ENCODE measurements at places on chromosomes 1 and 21.

DNA sequence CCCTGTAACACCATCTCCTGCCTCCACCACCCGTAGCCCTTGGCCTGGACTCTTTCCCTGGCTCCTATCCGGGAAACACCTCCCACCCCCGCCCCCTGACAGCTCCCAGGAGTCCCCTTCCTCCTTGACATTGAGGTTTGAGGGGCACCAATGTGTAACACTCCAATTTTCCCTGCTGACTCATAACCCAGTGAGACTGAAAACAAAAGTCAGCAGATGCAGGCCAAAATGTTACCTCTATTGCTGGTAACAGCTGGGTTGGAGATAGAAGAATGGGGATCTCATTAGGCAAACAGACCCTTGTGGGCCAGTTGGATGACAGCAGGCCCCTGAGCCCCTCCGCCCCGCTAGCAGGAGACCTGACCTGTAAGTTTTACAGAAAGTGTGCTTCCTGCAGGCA is 237.2 kb downstream of the KAZN start:
- H3K4me1 ChIP-seq = no peaks in the 10 kb centered on the region
- peak; percentile 85 for DNase-seq
- no peak overlapping the region for H3K27ac ChIP-seq

DNA sequence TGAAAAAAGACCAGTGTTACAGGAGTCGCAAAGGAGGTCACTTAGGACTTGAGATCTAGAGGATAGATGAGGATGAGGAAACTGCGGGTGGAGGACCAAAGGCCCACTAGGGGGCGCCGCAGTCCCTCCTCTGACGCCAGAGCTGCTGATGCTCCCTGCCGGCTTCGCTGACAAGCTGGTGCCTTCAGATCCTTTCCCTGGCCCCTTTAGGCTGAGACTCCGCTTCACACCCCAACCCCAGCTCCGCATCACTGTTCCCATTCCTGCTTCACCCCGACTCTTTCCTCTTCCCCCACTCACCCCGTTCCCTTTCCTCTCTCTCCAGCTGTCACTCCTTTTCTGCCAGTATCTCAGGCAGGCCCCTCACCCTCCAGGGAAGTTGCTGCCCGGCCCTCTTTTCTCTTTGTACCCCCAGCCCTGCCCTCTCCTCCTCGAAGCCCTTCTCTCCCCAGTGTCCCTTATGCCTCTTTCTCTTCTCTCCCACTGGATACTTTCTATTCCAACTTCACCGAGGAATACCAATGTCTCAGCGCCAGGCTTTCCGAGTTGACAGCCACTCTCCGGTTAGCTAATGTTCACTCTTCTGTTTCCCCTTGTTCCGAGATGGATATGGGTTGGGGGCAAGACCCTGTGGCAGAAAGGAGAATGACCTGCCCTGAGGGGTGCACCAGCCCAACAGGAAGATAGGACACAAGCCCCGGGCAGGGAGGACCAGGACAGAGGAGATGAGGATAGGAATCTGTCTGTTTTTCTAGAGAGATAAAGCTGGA is 4.5 kb downstream of the KCNJ9 start:
- H3K4me3 ChIP-seq = no peak overlapping the region
- peaks cover 33% of the 10 kb centered on the region for H3K27me3 ChIP-seq

- DNase-seq = no peak
- H3K27me3 ChIP-seq = peaks cover 5% of the 10 kb centered on the region
- H3K4me1 ChIP-seq = no peaks in the 10 kb centered on the region
- no peaks in the 10 kb centered on the region for H3K36me3 ChIP-seq
Measured at GRCh38 chr1:67489643-67490042, 59.4 kb upstream of the SERBP1 start.

GRCh38 chr1:205210756-205211168 is 740 bp downstream of the DSTYK start:
- peak overlapping the region; percentile 66 for H3K27ac ChIP-seq
- H3K36me3 ChIP-seq = no peaks in the 10 kb centered on the region
- peak overlapping the region; percentile 95 for H3K4me3 ChIP-seq
- peaks cover 3% of the 10 kb centered on the region for H3K4me1 ChIP-seq

GRCh38 chr1:236063919-236064673 is 794 bp downstream of the NID1 start:
- no peak overlapping the region for H3K27ac ChIP-seq
- DNase-seq = peak; percentile 85
- peak overlapping the region; percentile 88 for H3K4me3 ChIP-seq
- peaks cover 20% of the 10 kb centered on the region for H3K4me1 ChIP-seq
- H3K36me3 ChIP-seq = peaks cover 7% of the 10 kb centered on the region

DNA sequence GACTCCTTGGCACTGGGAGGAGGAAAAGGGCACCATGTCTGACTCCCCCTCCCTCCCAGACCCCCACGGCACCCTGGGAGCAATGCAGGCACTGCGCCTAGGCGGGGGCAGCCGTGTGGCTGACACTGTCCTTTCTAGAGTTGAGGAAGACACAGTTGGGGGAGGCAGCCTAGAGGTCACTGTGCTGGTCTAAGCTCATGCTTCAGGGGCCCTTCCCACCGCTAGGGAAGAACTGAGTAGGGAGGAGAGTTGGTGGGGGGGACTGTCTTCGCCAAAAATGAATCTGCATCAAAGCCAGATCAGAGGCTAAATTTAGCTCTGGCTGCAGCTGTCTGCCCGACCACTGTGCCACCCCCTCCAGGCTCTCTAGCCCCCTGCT is 3.4 kb downstream of the SEMA6C start:
- peaks cover 22% of the 10 kb centered on the region for H3K4me1 ChIP-seq
- peaks cover 8% of the 10 kb centered on the region for H3K27me3 ChIP-seq
- DNase-seq = no peak
- H3K4me3 ChIP-seq = no peak overlapping the region
- H3K27ac ChIP-seq = no peak overlapping the region

DNA sequence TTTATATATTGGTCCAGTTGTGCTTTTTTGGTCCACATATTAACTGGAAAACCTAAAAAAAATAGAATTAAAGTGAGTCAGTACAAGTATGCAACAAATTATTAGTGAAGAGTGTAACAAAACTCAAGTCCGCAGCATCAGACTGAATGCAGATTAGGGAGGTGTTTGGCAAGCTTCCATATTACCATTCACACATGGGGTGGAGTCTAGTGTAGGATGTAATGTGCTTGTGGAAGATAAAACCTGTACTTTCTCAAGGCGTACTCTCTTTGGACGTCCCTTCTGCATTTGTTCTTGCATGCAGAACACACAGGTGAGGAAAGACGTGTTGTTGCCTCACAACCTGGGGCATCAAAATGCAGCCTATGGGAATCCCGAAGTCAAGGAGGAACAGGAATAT is 668.7 kb downstream of the MRPL39 start:
- no peak for DNase-seq
- no peak overlapping the region for H3K4me3 ChIP-seq
- no peak overlapping the region for H3K27ac ChIP-seq
- H3K36me3 ChIP-seq = no peaks in the 10 kb centered on the region

GRCh38 chr1:176843352-176844297 is 320.9 kb downstream of the ASTN1 start:
- peak; percentile 42 for DNase-seq
- peaks cover 8% of the 10 kb centered on the region for H3K27me3 ChIP-seq
- no peak overlapping the region for H3K27ac ChIP-seq
- no peaks in the 10 kb centered on the region for H3K36me3 ChIP-seq
- no peak overlapping the region for H3K4me3 ChIP-seq

DNA sequence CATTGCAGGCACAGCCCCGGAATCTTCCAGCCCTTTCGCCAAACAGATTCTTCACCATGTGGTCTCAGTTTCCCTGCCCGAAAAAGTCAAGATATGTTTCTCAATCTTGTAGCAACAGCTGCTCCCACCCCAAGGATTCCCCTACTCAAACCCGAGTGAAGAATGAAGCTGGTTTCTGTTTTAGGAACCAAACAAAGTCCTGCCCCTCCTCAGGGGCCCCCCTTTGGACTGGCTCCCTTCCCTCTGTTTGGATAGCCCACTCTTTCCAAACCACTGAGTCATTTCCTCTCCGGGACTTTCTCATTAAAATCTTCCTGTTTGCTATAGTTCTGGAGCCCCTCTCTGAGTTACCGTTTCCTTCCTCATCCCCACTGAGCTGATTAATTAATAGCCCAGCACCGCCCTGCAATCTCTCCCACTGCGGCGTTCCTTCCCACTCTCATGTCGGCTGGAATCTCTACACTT is 100.9 kb downstream of the TSEN15 start:
- DNase-seq = peak; percentile 94
- peaks cover 17% of the 10 kb centered on the region for H3K4me1 ChIP-seq
- peak overlapping the region; percentile 97 for H3K27ac ChIP-seq
- H3K36me3 ChIP-seq = no peaks in the 10 kb centered on the region
- no peak overlapping the region for H3K4me3 ChIP-seq

DNA sequence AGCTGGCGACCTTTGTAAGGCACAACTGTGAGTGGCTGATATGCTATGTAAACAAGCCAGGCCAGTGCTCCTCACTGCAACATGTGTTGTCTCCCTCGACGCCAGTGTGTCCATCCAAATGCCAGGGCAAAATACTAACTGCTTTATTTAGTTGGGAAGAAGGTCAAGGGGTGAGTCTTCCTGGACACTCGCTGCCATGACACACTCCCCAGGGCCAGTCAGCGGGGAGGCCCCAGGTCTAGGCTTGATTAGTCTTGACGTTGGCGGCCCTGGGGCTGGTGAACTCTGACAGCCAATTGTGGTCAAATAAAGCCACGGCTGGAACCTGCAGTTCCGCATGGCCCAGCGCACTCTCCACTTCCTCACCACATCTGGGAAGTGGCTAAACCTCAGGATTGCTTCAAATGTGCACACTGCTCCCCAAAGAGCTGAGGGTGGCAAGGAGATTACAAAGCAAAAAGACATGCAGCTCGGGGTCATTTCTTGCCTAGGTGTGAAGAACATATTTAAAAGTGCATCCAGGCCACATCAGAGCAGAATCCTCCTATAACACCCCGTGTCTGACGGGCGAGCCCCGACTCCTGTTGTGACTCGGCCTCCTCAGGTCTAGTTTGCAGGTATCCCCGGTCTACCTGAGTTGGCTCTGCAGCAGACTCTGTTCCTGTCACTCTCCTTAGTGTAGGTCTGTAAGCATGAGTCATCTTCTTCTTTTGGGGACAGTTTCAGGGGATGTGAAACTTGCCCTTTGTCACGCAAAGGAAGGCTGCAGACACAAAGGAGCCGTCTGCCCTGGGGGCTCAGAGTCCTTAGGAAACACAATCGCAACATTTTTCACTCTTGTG is 183.5 kb downstream of the RUNX1 start:
- H3K4me1 ChIP-seq = peaks cover 15% of the 10 kb centered on the region
- H3K27ac ChIP-seq = no peak overlapping the region
- no peak overlapping the region for H3K4me3 ChIP-seq
- H3K36me3 ChIP-seq = peaks cover 41% of the 10 kb centered on the region

- H3K27ac ChIP-seq = no peak overlapping the region
Measured at GRCh38 chr1:35708441-35708921, 10.2 kb downstream of the C1orf216 start.

GRCh38 chr1:10832703-10833102 is 36.3 kb upstream of the CASZ1 start:
- no peak for DNase-seq
- H3K27ac ChIP-seq = no peak overlapping the region
- H3K36me3 ChIP-seq = no peaks in the 10 kb centered on the region
- peaks cover 45% of the 10 kb centered on the region for H3K27me3 ChIP-seq

- DNase-seq = no peak
- H3K36me3 ChIP-seq = no peaks in the 10 kb centered on the region
- peaks cover 6% of the 10 kb centered on the region for H3K27me3 ChIP-seq
- peaks cover 2% of the 10 kb centered on the region for H3K4me1 ChIP-seq
- no peak overlapping the region for H3K4me3 ChIP-seq
Measured at GRCh38 chr1:153786038-153786790, 11.0 kb downstream of the SLC27A3 start.

DNA sequence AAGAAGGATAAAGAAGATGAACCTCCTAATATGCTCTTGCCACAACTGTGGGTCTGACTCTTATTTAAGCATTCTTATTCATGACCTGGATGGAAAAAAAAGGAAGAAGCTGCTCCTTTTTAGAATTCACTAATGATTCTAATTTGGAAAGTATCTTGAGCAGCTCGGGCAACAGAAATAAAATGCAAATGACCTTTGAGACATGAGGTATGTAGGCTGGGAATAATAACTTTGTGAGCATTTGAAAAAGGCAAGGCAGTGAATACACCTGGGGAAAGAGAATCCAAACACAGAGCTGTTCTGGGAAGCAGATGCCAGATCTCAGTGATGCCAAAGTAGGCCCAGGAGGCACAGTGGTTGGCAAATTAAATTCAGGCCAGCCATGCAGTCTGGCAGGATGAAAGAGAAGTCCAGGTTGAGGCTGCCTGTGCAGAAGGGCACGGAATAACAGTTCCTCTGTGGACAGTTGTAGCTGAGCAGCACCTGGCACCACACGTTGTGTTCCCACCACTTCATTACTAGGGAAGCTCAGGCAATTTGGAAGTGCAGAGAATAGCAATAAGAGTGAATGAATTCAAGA is 320.8 kb upstream of the ST6GALNAC5 start:
- no peak overlapping the region for H3K4me3 ChIP-seq
- no peak for DNase-seq
- H3K27me3 ChIP-seq = no peaks in the 10 kb centered on the region
- no peaks in the 10 kb centered on the region for H3K36me3 ChIP-seq
- no peaks in the 10 kb centered on the region for H3K4me1 ChIP-seq

GRCh38 chr1:37410105-37410504 is 64.3 kb upstream of the ZC3H12A start:
- no peak overlapping the region for H3K27ac ChIP-seq
- H3K27me3 ChIP-seq = peaks cover 4% of the 10 kb centered on the region
- H3K4me3 ChIP-seq = no peak overlapping the region
- no peak for DNase-seq
- H3K36me3 ChIP-seq = no peaks in the 10 kb centered on the region

DNA sequence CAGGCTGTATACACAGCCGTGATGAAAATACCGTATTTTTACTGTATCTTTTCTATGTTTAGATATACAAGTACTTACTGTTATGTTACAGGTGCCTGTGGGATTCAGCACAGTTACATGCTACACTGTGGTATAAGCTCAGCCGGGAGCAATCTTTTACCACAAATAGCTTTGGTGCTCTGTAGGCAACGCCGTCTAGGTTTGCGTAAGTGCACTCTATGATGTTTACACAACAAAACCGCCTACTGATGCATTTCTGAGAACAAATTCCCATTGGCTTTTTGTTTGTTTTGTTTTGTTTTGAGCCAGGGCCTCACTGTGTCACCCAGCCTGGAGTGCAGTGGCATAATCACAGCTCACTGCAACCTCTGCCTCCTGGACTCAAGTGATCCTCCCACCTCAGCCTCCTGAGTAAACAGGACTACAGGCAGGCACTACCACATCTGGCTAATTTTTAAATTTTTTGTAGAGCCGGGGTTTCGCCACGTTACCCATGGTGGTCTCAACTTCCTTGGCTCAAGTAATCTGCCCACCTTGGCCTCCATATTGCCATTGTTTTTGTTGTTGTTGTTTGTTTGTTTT is 81.0 kb downstream of the SCCPDH start:
- peak; percentile 59 for DNase-seq
- no peak overlapping the region for H3K27ac ChIP-seq
- no peak overlapping the region for H3K4me3 ChIP-seq
